HT-29 (cell line): ENCODE measurements at places on chromosomes 11 and 22. TPM values are rescaled to one million over a fixed set of nuclear protein-coding genes. Genes with fewer than 3 reads are reported as not detected.

The EFCAB6 gene
- total RNA-seq: 0.08 TPM in 1 of 2 replicates, not detected in the other

The SCUBE2 gene
- total RNA-seq: not detected in 2 replicates

The SLC22A6 gene
- total RNA-seq: not detected in 2 replicates

DNA sequence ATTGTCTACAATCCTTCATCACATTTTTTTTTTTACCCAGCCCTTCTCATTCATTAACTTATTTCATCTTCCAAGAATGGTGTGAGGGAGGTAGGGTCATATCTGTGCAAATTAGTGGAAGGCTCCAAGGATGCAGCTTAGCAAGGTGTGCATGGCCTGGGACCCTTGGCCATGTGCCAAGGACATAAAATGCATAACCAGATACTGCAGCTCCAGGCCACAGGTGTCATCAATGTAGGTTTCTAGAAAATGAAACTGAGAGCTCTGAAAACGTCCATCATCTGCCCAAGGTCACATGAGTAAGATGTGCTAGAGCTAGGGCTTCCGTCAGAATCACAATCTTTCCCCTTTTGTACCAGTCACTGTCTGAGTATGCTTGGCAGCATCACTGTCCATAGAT, 29.8 kb downstream of the ANKK1 start:
- no peak for DNase-seq

- no peak for DNase-seq
Measured at GRCh38 chr11:11757909-11758308, 83.9 kb upstream of the USP47 start.

The CALCA gene
- total RNA-seq: not detected in 2 replicates

The SMC1B gene
- total RNA-seq: not detected in 2 replicates

DNA sequence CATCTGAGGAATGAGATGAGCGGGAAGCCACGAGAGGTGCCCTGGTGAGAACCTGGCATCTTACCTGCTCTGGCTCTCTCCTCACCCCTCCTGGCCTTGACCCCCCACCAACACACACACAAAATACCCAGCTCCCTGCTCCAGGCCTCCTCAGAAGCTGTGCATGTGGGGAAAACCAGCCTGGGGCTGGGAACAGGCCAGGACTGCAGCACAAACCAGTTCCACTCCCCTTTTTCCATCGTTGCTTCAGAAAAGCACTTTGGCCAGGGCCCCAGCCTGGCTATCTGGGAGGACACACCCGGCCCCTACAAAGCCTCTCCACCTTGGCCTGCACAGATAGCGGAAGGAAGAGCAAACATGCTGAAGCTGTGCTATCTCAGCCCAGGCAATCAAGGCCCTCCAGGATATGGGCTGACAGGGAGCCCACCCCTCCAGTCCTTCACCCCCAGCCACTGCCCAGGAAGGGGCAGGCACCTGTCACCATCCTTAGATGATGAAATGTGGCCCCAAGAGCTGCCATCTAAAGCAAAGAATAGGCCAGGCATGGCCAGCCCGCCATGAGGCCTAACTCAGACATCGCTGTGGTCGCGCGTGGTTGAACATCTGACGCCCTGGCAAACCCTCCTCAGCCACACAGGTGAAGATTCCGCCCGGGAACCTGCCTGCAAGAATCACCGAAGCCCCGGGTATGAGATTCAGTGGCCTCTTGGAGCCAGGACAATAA, 35.4 kb downstream of the PISD start:
- no peak for DNase-seq

DNA sequence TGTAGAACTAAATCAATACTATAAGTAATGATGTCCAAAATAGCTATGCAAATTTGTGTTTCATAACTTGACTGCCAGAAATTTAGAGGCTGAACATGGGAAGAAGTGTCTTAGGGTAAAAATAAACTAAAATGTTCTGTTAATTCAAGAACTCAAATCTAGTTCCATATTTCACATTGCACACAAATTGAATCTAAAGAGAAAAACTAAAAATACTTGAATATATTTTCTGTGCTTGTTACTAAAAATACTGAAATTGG, 43.5 kb downstream of the FANCF start:
- no peak for DNase-seq

DNA sequence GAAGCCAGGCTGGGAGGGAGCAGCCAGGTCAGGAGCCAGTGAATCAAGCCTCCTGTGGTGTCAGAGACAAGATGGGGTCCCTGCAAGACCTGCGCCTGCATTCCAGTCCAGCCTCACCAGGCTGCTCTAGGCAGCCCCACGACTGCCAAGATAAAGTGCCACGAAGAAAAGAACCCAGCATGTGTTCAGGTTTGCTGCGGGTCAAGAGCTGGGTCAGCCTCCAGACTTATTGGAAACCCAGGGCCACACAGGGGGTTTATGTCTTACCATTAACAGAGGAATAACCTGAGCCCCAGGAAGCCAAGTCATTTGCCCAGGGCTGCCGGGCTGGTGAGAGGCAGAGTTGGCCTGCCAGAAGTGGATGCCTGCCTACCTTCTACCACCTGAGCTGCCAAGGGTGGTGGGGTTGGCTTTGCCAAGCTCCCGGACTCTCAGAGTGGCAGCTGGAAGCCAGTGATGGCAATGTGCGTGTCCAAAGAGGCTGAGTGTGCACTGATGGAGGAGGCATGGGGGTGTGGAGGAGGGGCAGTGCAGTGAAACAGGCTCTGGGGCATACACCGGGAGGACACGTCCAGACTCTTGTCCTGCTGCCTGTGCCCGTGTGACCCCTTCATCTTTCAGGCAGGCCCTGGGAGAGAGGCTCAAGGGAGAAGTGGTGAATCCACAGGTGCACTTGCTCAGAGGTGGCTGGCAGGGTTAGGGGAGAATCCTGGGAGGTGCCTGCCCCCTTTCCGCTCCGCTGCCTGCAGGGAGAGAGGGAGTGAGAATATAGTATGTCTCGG, 1.7 kb downstream of the RASD2 start:
- DNase-seq: no peak

GRCh38 chr22:24146791-24147353, 34.4 kb upstream of the SUSD2 start:
- DNase-seq: peak; percentile 20

DNA sequence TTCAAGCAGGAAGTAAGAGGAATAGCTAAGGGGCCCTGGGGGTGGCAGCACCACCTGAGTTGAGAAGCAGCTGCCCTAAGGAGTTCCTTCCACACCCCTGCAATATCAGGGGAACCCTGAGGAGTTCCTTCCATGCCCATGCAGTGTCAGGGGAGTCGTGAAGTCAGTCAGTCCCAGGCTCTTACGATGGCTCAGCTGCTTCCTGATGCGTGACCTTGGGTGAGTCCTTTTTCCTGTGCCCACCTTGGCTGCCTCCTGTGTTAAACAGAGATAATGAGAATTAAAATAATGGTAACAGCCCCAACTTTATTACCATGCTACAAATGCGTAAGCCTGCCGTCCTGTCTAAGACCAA, 181.1 kb downstream of the MIAT start:
- no peak for DNase-seq

GRCh38 chr11:83371489-83371888, 85.3 kb upstream of the CCDC90B start:
- no peak for DNase-seq

The FADS3 gene
- total RNA-seq: 42.2 and 44.0 TPM in 2 replicates

DNA sequence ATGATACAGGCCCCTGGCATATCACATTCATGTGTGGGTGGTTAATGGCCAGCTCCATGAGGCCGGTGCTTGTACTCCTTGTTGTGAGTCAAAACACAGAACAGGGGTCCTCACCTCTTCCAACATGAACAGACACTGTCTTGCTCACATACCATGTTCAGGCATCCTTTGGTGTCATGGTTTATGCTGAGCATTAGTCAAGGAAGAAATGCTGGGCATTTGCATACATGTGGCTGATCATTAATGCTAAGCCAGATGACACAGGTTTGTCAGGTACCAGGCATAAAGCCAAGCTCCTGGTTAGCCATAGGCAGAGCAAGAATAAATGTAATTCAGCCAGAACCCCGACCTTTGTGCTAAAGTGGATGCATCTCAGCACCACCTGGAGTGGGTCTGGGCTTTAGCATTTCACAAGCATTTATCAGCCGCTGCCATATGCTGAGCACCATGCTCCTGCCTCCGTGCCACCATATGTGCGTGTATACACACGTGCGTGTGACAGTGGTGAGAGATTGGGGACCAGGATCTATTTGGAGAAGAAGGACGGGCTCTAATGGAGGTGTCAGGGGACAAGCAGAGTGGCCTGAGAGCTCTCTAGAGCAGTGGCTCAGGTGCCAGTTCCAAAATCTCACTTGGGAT, 55.0 kb downstream of the MICAL2 start:
- DNase-seq: peak; percentile 31

GRCh38 chr22:39514373-39514973, 5.9 kb upstream of the ATF4 start:
- DNase-seq: no peak

GRCh38 chr22:31692186-31692886, 30.3 kb upstream of the PISD start:
- DNase-seq: no peak

- DNase-seq: peak; percentile 86
Measured at GRCh38 chr11:66883016-66883965, 26.4 kb downstream of the LRFN4 start.

The CDON gene
- total RNA-seq: 4.7 and 4.8 TPM in 2 replicates

- peak; percentile 64 for DNase-seq
Measured at GRCh38 chr11:118415739-118416068, 14.3 kb downstream of the ATP5MG start.

DNA sequence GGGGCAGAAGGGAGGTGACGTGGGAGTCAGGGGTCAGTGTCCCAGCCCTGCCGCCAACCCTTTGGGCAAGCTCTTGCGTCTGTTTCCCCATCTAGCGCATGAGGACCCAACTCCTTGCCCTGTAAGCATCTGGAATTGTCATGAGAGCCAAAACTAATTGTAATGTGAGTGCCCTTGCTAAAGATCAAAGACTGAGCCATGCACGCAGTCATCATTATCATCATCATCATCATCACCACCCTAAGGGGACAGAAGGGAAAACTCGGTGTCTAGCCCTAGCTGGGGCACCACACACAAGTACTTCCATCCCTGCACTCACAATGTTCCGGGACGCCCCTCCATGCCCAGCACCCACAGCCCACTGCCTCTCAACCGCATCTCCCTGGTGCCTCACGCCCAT, 2.5 kb downstream of the LIF start:
- no peak for DNase-seq

GRCh38 chr11:133621611-133622010, 89.3 kb upstream of the OPCML start:
- no peak for DNase-seq

DNA sequence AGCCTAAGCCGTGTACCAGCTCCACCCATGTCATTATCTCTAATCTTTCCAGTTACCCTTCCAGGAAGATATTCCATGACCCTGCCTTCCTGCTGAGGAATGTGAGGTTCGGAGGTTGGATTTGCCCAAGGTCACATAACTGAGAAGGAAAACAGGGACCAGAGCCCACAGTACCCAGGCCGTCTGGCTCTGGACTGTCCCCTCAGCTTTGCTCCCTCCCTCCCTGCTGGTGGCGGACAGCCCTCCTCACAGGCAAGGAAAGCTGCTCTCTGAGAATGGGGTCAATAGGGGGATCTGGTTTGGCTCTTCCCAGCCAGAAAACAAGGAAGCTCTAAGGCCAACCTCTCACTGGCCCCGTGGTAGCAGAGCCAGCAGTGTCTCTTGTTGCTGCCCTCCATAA, 63.3 kb downstream of the SYN3 start:
- no peak for DNase-seq

The HTR3A gene
- not detected in 2 replicates for total RNA-seq

The BCO2 gene
- 0.84 and 3.8 TPM in 2 replicates for total RNA-seq

The SYCE3 gene
- total RNA-seq: not detected in 2 replicates
